ENCODE measurements at places on chromosomes 3 and 15.

DNA sequence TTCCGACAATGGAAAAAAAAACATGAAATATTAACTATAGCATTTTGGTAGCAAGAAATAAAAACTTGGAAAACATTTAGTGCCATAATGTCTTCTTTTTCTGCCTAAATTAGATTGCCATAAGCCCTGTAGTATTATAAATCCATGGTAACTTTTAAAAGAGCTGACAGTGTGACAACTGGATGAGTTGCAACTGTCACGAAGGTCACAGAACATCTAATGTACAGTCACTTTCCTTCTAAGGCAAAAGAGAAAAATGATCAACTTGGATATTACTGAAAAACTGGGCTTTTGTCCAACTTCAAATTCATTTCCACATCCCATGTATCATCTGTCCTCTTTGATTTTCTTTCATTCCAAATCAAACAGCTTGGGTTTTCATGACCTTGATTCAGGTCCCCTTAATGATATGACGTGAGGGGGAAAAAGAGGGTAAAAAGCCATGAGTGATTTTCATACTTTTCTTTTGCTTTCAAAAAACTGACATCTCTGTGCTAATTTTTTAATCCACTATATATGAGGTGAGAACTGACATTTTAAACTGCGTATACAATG is 602 bp downstream of the CPB1 start:
- no peak for DNase-seq

DNA sequence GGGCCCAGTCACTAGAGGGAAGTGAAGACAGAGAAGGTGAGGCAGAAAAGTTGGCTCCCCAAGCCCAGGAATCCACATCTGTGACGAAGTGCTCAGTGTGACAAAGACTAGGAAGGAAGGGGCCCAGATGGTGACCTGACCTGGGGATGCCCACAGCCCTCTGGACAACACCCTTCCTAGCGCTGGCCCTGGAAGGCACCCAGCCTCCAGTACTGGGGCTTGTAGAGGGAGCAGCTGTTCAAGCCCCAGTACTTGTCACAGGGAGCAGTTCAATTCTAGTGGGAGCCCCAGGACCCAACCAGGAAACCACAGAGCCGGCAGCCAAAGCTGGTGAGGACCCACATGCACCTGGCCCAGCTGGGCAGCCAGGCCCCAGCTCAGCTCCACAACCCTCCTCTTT is 190.8 kb downstream of the XXYLT1 start:
- DNase-seq: no peak

- DNase-seq: no peak
Observed at GRCh38 chr15:29090617-29091466, 178.8 kb downstream of the NSMCE3 start.

GRCh38 chr3:31002730-31003129 is 108.3 kb upstream of the GADL1 start:
- no peak for DNase-seq

DNA sequence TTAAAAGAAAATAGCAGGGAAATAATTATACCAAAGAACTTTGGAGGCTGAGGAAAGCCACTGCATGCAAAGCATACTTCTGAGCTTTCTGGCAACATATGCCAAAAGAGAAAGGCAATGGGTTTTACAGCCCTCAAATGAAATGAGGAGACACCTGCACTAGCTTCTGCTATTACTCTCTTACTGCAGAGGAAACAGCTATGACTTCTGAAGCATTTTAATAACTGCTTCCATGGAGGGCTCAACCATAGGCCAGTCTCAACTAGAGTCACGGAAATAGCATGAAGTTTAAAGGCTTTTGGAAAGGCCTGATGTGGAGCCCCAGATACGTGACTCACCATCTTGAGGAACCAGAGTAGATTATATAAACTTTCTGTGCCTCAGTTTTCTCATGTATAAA is 114.8 kb downstream of the OXNAD1 start:
- no peak for DNase-seq

DNA sequence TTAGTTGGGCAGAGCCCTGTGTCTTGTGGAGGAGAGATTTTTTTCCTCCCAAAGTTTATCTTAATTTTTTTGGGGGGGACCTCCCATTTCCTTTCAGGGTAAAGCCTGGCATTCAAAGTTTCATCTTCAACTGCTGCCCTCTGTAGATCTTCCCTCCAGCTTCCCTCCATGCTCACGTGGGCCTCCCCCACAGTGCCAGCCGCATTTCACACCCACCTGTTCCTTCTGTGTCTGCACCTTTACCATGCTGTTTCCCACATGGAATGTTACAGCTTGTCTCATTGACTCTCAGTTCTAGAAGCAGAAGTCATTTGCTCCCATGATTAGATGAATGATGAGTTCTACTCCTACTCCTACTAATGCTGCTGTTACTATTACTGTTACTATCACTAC is 6.5 kb downstream of the CELF6 start:
- DNase-seq: no peak

All from NCI-H2029 (cell line).